ENCODE measurements at places on chromosomes 1 and 21.
A peak's percentile ranks its signal among the peaks of the same experiment; 100 is the strongest.

DNA sequence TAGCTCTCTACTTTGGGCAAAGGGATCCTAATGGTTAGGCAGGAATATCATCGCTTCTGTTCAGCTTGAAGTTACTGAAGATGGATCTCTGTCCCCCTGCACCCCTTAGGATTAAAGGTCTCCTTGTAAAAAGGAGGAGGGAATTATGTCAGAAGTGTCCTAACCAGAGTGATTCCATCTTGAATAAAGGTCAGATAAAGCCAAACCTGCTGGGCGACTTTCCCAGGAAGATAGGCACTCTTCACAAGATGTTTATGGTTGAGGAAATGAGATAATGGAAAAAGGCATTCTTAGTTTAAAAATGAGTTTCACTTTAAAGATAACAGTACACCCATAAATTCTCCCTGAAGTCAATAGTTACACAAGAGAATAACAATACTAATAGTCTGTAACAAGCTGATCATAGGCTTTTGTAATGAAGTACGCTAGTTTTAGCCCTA, 1.7 kb upstream of the NENF start:
- no peak for DNase-seq

DNA sequence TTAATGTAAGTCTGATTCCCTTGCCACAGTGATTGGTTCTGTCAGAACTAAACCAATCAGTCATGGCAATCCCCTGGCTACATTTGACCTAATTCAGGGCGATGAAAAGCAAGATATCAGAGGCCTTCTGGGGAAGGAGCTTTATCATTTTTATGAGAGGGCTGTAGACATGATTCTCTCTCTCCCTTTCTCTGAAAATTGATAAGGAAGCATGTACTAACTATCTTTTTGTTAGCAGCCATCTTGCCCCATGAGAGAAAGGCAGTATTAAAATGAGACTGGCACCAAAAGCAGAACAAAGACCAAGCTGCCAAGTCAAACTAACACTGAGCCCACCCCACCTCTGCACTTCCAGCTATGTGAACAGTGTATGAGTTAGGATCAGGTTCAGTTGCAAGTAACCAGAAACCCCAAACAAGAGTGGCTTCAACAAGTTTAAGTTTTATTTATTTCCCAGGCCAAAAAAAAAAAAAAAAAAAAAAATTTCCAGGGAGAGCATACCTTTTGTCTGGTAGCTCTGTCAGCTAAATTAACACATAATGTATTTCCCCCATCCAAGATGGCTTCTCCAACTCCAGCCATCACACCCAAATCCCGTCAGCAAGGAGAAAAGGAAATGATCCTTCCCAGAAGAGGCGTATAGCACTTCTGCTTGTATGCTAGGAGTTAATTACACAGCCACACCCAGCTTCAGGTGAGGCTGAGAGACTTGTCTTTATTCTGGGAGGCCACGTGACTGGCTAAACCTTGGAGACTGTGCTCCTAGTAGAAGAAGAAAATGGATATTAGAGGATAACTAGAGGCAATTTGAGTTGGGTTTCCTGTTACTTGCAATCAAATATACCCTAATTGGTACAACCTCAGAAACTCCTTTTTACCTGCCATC, 105.8 kb upstream of the RALGPS2 start:
- DNase-seq = no peak

- no peak for DNase-seq
These were observed 3.6 kb upstream of the UBE2G2 start for GRCh38 chr21:44805226-44805625.

GRCh38 chr1:2645776-2646175, 13.0 kb upstream of the MMEL1 start:
- DNase-seq = no peak

GRCh38 chr1:30728340-30728739, 5.0 kb upstream of the MATN1 start:
- no peak for DNase-seq

GRCh38 chr1:16882986-16883385, 12.8 kb upstream of the RNU1-2 start:
- DNase-seq = no peak

DNA sequence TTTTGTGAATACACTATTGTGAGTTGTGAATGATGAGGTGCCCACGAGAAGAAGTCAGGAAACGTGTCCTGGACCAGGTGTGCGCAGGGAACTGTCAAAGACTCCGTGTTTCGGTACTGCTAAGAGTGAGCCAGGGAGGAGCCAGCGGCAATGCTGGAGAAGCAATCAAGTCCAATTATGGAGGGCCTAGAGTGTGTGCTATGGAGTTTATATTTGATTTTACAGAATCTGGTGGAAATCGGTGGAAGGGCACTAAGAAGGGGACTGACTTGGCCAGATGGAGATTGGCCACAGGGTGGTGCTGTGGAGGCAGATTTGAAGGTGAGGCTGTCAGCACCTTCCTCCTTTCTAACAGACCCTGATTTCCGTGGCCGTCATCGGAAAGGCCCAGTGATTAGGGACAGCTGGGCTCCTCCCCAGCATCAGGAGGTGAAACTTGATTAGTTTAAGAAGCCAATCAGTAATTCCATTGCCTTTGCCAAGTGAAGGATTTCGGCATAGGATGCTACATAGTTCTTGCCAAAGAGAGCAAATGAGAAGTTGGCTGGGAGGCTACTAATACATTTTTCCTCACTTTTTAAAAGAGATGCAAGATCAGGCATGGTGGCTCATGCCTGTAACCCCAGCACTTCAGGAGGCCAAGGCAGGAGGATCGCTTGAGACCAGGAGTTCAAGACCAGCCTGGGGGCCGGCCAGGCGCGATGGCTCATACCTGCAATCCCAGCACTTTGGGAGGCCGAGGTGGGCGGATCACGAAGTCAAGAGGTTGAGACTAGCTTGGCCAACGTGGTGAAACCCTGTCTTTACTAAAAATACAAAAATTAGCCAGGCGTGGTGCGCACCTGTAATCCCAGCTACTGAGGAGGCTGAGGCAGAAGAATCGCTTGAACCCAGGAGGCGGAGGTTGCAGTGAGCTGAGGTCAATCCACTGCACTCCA, 7.0 kb downstream of the PTCH2 start:
- DNase-seq = peak; percentile 87

DNA sequence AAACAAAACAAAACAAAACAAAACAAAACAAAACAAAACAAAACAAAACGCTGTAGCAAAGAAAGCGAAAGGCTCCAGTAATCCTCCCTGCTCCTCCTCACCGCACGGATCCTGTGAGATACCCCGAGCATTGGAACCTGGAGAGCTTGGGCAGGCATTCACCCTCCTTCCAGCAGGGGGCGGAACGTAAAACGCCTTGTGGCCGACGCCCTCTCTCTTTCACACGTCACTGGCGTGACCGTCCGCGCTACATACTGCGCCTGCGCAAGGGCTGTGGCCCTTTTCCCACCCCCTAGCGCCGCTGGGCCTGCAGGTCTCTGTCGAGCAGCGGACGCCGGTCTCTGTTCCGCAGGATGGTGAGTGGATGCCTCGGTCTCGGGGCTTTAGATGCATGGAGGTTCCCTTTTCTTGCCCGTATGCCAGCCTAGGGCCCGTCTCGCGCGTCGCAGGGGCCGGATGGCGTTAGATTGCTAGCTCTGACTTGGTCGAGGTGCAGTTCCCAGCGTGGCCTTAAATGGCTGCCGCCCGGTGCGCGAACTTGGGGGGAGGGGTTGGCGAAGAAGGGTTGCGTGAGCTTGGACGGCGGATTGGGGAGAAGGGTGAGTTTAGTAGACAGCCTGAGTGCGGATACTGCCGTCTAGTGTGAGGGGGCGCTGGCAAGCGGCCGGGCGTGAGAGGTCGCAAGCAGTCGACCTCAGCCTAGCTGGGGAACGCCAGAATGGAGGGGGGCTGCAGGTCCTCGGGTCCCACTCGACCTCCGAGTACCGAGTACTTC, at the start of gene RPL5:
RPL5 (plus strand) TSS at position 279 of the 775 bp plus-strand sequence; CDS start at position 354, 75 bp downstream.
- peak; percentile 98 for DNase-seq

- no peak for DNase-seq
These were observed 573 bp downstream of the KLHL21 start for GRCh38 chr1:6601923-6602668.

GRCh38 chr1:53391296-53391695, 63.4 kb upstream of the LRP8 start:
- no peak for DNase-seq

DNA sequence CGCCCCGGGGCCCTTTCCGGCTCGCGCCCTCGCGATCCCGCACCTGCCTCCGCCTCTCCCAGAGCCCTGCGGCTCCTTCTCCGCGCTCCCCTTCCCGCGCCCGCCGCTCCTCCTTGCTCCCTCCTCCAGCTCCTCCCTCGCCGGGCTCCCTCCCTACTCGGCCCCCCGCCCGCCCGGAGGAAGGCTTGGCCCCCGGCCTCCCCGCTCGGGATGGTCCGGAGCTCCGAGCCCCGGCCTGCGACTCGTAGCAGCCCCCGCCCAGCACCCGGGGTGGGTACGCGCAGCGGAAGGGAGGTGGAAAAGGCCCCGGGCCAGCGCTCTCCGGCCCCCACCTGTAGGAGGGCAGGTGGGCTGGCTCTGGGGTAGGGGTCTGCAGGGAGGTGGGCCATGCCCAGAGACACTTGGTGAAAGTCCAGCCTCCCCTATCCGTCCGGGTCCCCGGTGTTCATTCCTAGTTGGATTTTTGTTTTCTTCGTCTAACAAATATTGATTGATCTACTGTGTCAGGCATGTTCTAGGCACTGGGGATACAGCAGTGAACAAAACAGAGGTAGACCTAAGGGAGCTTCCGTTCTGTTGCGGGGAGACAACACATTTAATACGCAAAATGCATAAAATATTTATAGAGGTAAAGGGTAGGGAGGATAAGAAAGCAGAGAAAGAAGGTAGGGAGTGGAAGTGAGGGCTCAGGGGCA, at the start of gene HTR1D:
HTR1D (minus strand) TSS at position 82 of the 695 bp plus-strand sequence. CDS start 23,283 bp downstream, outside the sequence.
- peak; percentile 41 for DNase-seq

- peak; percentile 48 for DNase-seq
These were observed 3.2 kb downstream of the ATP1B1 start for GRCh38 chr1:169109561-169110134.

- no peak for DNase-seq
These were observed 35.2 kb downstream of the RGL1 start for GRCh38 chr1:183840140-183840539.

- DNase-seq = no peak
These were observed 50.2 kb downstream of the LPAR3 start for GRCh38 chr1:84842748-84843231.

DNA sequence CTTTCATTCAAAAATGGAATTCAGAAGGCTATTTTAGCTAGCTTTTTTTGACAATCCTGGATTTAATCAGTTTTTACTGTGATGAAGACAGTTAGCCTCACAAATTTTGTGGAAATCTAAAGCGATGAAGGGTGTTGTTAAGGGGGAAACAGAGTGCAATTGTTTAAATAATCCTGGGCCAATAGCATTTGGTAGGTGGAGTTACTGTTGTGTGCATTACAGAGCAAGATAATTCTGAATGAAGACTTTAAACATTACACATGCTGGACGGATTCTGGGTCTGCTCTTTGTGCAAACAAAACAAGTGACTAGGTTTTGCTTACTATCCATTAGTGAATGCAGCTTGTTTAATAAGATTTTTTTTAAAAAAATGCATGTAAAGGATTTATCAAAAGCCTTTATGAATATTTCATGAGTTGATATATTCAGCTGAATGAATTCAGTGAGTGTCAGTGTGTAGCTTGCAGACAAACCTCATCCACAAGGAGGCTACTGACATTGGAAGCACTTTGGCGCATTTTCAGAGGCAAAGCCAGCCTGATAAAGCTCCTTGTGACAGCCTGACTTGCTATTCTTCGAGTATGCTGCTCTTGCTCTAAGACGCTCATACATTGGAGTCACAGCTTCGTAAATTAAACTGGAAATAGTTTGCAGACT, 199.6 kb downstream of the PDE4B start:
- DNase-seq = no peak
